Peyer's patch (tissue), 4 donors: ENCODE measurements at places on chromosomes 13 and 19. TPM values are rescaled to one million over a fixed set of nuclear protein-coding genes. Genes with fewer than 3 reads are reported as not detected.
A peak's percentile ranks its signal among the peaks of the same experiment; 100 is the strongest.

Gene NLRP4
- total RNA-seq, result not detected

GRCh38 chr13:74978591-74978990, 503.4 kb downstream of the TBC1D4 start:
- no peaks in the 10 kb centered on the region for H3K36me3 ChIP-seq
- H3K27ac ChIP-seq, result no peak overlapping the region
- H3K4me3 ChIP-seq, result no peak overlapping the region
- DNase-seq, result no peak
- no peaks in the 10 kb centered on the region for H3K27me3 ChIP-seq

DNA sequence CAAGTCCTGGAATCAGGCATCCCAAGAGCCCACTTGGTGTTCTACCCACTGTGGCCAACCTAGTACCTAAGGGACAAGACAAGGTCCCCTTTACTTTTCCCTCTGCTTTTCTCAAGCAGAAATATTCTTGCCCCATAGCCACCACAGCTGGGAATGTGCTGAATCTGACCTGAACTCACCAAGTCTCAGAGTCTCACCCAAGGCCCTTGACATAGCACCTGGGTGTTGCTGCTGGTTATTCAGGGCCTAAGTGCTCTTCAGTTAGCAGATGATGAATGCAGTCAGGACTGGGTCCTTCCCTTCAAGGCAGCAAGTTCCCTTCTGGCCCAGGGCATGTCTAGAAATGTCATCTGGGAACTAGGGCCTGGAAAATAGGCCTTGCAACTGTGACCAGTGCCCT, 201.8 kb upstream of the SERP2 start:
- no peaks in the 10 kb centered on the region for H3K4me1 ChIP-seq
- no peak overlapping the region for H3K4me3 ChIP-seq
- no peaks in the 10 kb centered on the region for H3K36me3 ChIP-seq
- no peak for DNase-seq
- H3K27me3 ChIP-seq, result no peaks in the 10 kb centered on the region
- no peak overlapping the region for H3K27ac ChIP-seq

GRCh38 chr19:28396287-28396831, 816.6 kb downstream of the UQCRFS1 start:
- H3K4me3 ChIP-seq, result no peak overlapping the region
- no peak overlapping the region for H3K27ac ChIP-seq
- no peaks in the 10 kb centered on the region for H3K4me1 ChIP-seq
- DNase-seq, result no peak
- no peaks in the 10 kb centered on the region for H3K36me3 ChIP-seq

DNA sequence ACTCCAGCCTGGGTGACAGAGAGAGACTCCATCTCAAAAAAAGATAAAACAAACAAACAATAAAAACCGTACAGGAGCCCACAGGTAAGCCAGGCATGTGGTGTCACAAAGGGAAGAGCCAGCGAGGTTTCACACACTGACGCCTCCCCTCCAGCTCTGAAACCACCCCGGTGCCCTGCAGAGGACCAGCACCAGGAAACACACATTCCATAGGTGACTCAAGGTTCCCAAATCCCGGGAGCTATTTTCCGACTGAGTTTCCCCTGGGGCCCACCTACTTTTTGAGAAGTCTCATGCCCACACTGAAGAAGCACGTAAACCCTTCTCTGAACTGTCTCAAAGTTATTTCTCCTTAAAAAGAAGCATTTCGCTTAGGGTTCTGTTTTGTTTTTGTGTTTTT, 40.3 kb downstream of the RHPN2 start:
- H3K4me1 ChIP-seq, result no peaks in the 10 kb centered on the region
- H3K27me3 ChIP-seq, result no peaks in the 10 kb centered on the region
- H3K4me3 ChIP-seq, result no peak overlapping the region
- no peak for DNase-seq
- H3K27ac ChIP-seq, result no peak overlapping the region
- H3K36me3 ChIP-seq, result no peaks in the 10 kb centered on the region

DNA sequence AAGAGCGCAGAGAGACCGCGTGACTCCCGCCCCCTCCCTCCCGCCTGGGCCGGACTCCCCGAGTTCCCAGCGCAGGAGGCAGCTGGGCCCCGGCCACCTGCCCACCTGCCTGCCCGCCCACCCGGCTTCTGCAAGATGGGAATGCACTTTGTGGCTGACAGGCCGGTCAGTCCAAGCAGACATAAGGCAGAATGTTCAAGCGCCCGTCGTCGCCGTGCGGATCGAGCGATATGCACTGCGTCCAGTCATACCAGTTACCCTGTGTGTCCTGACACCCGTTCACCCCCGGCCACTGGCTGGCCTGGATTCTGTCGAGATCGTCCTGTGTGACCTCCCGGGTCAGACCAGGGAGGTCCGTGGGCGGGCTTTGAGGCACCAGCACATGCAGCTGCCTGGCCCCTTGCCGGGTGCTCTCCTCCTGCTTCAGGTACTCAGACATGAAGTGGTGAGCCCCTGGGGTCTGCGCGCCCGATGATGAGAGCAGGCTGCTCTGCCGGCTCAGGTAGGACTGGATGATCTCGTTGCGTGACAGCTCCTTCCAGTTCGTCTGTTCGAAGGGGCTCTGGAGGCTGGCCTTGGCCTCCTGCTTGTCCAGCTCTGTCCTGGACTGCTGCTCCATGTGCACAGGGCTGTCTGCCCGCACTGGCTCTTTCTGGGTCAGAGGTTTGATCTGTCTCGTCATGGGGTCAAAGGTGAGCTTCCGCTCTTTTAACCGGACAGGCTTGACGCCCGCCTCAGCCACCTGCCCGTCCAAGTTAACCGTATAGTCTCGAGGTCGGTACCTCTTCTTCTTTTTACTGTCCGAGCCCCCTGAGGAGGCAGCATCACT, 3.9 kb upstream of the SLC35E1 start:
- no peak for DNase-seq
- H3K27me3 ChIP-seq, result no peaks in the 10 kb centered on the region
- no peak overlapping the region for H3K27ac ChIP-seq
- H3K36me3 ChIP-seq, result peaks cover 39% of the 10 kb centered on the region
- peaks cover 29% of the 10 kb centered on the region for H3K4me1 ChIP-seq

DNA sequence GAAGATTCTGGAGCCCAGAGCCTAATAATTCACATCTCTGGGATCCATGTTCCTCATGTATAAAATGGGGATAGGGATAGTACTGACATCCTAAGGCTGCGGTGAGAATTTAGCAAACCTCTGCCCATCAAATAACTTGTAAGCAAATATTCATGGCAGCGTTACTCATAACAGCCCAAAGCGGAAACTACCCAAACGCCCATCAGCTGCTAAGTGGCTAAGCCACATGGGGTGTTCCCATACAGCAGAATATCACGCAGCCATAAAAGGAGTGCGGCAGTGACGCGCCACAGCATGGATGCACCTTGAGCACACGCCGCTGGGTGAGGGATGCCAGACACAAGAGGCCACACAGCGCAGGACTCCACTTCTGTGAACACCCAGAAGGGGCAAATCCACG, 19.7 kb downstream of the VRK3 start:
- no peaks in the 10 kb centered on the region for H3K27me3 ChIP-seq
- H3K27ac ChIP-seq, result no peak overlapping the region

GRCh38 chr13:33284916-33285315, 639 bp downstream of the STARD13 start:
- H3K27ac ChIP-seq, result peak overlapping the region; percentile 61
- no peaks in the 10 kb centered on the region for H3K4me1 ChIP-seq
- H3K36me3 ChIP-seq, result no peaks in the 10 kb centered on the region
- no peaks in the 10 kb centered on the region for H3K27me3 ChIP-seq

- H3K27me3 ChIP-seq, result no peaks in the 10 kb centered on the region
- no peaks in the 10 kb centered on the region for H3K36me3 ChIP-seq
- H3K27ac ChIP-seq, result no peak overlapping the region
- no peak overlapping the region for H3K4me3 ChIP-seq
- no peak for DNase-seq
- no peaks in the 10 kb centered on the region for H3K4me1 ChIP-seq
Measured at GRCh38 chr13:62906896-62907295, 1491.2 kb upstream of the PCDH20 start.

- H3K36me3 ChIP-seq, result no peaks in the 10 kb centered on the region
- H3K27ac ChIP-seq, result no peak overlapping the region
- no peak overlapping the region for H3K4me3 ChIP-seq
- no peak for DNase-seq
- no peaks in the 10 kb centered on the region for H3K27me3 ChIP-seq
- peaks cover 10% of the 10 kb centered on the region for H3K4me1 ChIP-seq
Measured at GRCh38 chr19:1366296-1366695, 17.4 kb upstream of the NDUFS7 start.

GRCh38 chr13:99281811-99282263, 23.7 kb upstream of the GPR18 start:
- H3K4me3 ChIP-seq, result peak overlapping the region; percentile 4
- peak overlapping the region; percentile 57 for H3K27ac ChIP-seq
- H3K27me3 ChIP-seq, result no peaks in the 10 kb centered on the region
- no peaks in the 10 kb centered on the region for H3K36me3 ChIP-seq
- peak; percentile 87 for DNase-seq

DNA sequence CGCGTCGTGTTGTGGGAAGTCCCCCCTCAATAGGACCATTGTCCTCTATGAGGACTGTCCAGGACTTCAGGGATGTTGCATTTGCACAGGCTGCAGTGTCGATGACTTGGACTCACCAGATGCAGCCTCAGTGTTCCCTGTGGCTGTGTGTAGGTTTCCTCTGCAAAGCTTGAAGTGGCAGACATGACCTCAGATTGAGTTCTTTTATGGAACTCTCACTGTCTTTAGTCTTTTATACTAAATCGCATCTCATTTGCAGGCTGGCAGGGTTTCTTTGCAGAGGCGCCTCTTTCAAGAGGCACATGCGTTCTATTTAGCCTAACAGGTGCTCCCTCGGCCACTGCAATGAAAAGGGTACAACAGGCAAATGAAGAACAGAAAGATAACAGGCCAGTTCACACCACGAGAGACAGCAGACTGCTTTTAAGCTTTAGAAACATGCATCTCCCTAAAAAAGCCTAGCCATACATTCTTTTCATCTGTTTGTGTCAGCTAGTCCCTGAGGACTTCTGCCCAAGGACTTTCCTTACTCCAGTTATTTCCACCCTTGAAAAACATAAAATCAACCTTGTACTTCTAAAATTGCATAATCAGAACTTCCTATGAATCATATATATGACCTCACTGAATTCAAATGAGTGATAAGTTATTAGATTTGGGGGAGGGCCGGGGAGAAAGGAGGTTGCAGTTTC, 118.4 kb downstream of the RAB20 start:
- no peak for DNase-seq
- peak overlapping the region; percentile 39 for H3K27ac ChIP-seq
- no peaks in the 10 kb centered on the region for H3K4me1 ChIP-seq
- no peaks in the 10 kb centered on the region for H3K27me3 ChIP-seq

DNA sequence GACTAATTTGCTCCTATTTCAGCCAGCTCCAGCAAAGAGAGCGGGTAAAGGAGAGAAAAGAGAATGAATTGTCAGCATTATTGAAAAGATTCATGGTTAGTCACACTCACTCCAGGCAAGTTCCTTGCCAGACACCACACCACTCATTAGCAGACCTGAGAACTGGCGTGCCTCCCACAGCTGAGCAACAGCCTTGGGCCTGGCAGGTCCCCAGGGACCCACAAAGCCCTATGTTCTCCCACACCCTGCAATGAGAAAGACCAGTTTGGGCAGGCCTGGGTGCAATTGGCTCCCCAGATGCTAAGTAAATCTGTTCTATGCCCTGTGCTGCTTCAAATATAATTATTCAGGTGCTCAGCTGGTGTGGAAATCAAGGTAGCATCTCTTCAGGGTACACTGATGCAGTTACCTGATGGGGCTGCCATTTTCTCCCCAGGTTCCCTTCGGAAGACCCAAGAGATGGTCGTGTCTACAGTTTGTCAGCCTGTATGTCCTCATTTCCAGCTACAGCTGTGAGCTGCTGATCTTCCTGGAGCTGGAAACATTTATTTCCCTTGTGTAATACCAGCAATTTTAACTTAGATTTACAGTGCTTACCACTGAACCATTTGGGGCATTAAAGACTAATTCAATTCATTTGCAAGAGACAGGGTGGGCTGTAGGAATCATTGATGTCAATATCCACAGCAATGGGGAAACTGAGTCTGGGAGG, 405.0 kb downstream of the COG6 start:
- no peak overlapping the region for H3K27ac ChIP-seq
- no peaks in the 10 kb centered on the region for H3K4me1 ChIP-seq
- H3K4me3 ChIP-seq, result no peak overlapping the region
- H3K27me3 ChIP-seq, result no peaks in the 10 kb centered on the region
- no peaks in the 10 kb centered on the region for H3K36me3 ChIP-seq

GRCh38 chr19:10433131-10433536, 12.8 kb downstream of the PDE4A start:
- H3K36me3 ChIP-seq, result no peaks in the 10 kb centered on the region
- no peak overlapping the region for H3K27ac ChIP-seq
- H3K4me3 ChIP-seq, result no peak overlapping the region
- peaks cover 3% of the 10 kb centered on the region for H3K4me1 ChIP-seq

- DNase-seq, result no peak
- no peaks in the 10 kb centered on the region for H3K4me1 ChIP-seq
- no peaks in the 10 kb centered on the region for H3K27me3 ChIP-seq
- H3K27ac ChIP-seq, result no peak overlapping the region
- H3K36me3 ChIP-seq, result no peaks in the 10 kb centered on the region
Measured at GRCh38 chr13:44243198-44243857, 130.3 kb upstream of the SERP2 start.

- H3K4me3 ChIP-seq, result no peak overlapping the region
- no peak overlapping the region for H3K27ac ChIP-seq
Measured at GRCh38 chr19:28609091-28609755, 603.7 kb downstream of the UQCRFS1 start.

DNA sequence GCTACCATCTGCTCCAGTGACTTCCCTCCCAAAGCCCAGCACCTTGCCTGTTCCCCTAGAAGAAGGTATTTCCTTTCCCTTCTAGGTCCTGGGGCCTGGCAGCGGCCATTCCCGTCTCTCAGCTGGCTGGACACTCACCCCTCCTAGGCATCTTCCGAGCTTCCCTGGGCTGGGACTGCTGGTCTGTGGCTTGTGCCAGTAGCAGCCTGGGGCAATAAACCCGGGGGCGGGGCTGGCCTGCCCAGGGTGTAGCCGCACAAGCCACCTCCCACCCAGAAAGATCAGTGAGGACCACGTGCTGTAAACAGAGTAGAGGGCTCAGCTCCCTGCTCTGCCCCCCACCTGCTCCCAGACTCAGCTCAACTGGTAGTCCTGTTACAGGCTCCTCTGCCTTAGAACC, 15.0 kb downstream of the LIPE start:
- H3K36me3 ChIP-seq, result no peaks in the 10 kb centered on the region
- no peak overlapping the region for H3K27ac ChIP-seq
- no peak overlapping the region for H3K4me3 ChIP-seq
- no peak for DNase-seq
